ENCODE measurements at places on chromosomes 5 and 9. TPM values are rescaled to one million over a fixed set of nuclear protein-coding genes. Genes with fewer than 3 reads are reported as not detected.

SUB1 gene
- 295 TPM for total RNA-seq

EPB41L4B gene
- total RNA-seq: 48.6 TPM

C5 gene
- 2.1 TPM for total RNA-seq

RFESD gene
- 1.1 TPM for total RNA-seq

LHX3 gene
- total RNA-seq: not detected

GAPT gene
- total RNA-seq: 2.0 TPM
